ENCODE measurements at places on chromosomes 4 and X.

- no peak for DNase-seq
Observed at GRCh38 chr4:14309431-14309830, 681.9 kb upstream of the BOD1L1 start.

DNA sequence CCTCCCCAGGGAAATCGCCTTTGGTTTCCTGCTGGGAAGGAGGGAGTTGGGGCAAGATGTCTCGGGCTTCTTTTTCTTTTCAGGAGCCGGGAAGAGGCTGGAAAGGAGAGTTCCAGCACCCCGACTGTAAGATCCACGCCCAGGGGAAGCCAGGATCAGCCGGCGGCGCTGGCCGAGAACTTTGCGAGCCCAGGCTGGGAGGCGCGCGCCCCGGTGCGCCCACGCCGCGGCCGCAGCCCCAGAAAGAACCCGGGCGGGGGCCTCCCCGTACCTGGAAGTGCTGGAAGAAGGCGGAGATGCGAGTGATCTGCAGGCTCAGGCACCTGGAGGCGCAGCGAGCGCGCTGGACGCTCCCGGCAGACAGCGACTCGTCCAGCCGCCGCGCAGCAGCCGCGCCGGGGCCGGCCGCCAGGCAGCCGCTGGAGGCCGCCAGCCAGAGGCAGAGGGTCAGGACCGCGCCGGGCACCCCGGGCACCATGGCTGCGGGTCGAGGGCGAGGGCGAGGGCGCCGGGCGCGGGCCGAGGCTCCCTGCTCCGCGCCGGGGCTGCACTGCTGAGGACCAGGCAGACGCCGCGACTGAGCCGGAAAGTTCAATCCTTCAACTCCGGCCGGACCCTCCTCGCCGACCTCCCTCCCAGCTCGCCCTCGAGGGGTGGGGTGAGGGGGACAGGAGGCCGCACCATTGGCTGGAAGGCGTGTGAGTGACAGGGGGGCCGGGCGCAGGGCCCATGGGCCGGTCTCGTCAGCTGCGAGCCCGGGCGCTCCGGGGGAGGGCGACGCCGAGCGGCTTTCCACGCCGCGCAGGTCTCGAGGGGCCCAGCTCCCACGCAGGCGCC, at the start of gene ANOS1:
Gene ANOS1 (minus strand): TSS at position 579 of the 837 bp plus-strand sequence. CDS start 101 bp downstream, at position 478.
- DNase-seq, result peak; percentile 81

DNA sequence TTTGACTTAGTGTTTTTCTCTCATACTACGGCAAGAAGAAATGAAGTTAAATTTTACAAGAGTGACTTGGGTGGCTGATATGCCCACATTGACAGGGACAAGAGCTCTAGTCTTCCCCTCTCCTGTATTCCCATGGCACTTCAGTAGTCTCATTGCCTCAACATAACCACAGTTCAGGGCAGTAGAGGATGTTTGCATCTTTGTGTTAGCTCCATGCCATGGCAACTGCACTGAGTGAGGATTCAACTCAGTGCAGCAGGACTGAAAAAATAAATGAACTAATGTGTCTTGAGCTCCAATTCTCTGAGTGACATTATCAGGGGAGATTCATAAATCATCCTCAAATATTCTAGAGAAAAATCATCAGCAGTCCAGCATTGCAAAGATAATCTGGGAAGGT, 78.8 kb downstream of the TET2 start:
- DNase-seq, result no peak

DNA sequence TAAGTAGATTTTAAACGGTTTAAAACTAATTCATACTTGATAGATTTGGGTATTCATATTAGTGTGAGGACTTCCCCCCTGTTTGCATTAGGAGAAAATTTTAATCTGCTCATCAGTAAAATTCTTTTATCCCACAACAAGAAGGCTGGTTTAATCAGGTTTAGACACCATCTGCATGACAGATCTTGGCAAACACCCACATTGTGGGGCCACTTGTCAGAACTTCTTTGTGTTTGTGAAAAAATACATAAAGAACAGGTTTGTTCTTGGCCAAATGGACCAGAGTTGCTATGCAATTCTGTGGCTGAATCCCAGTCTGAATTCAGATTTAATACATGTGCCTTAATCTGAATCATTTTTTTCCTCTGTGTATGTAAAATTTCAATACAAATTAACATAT, 121.1 kb downstream of the REPS2 start:
- no peak for DNase-seq

- DNase-seq, result no peak
Observed at GRCh38 chrX:79365591-79365990, 1.5 kb downstream of the ITM2A start.

- DNase-seq, result no peak
Observed at GRCh38 chrX:1941321-1941720, 326.5 kb downstream of the ASMT start.

DNA sequence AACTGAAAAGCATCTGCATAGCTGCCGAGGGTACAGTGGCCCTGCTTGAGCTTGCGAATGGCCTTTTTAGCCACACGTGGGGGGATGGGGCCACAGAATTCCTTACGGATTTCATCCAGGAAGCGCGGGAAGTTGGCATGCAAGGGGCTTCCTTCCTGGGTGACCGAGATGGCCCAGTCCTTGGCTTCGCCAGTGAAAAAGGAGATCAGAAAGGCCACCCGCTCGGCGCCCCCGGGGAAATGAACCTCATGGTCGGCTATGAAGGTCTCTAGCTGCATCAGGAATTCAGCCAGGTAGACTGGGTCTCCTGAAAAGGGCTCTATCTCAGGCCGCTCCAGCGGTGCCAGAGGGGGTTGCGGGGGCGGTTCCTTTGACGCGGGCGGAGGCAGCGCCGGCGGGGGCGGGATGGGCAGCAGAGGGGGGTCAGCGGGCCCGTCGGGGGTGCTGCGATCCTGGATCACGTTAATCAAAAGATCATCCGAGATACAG, 909 bp downstream of the RTL5 start:
- no peak for DNase-seq

GRCh38 chrX:138026211-138026610, 460.3 kb downstream of the ZIC3 start:
- peak; percentile 46 for DNase-seq

GRCh38 chr4:158793021-158793420, 24.2 kb downstream of the FNIP2 start:
- no peak for DNase-seq

DNA sequence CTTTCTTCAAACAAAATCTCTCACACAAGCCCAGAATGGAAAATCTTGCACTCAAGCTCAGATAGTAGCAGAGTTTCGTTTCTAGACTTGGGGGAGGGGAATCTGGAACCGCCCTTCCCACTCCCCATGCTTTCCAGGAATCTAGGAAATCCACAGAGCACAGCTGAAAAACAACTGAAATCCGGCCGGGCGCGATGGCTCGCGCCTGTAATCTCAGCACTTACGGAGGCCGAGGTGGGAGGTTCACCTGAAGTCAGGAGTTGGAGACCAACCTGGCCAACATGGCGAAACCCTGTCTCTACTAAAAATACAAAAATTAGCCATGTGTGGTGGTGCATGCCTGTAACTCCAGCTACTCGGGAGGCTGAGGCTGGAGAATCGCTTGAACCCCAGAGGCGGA, 127.3 kb upstream of the SLC34A2 start:
- no peak for DNase-seq

DNA sequence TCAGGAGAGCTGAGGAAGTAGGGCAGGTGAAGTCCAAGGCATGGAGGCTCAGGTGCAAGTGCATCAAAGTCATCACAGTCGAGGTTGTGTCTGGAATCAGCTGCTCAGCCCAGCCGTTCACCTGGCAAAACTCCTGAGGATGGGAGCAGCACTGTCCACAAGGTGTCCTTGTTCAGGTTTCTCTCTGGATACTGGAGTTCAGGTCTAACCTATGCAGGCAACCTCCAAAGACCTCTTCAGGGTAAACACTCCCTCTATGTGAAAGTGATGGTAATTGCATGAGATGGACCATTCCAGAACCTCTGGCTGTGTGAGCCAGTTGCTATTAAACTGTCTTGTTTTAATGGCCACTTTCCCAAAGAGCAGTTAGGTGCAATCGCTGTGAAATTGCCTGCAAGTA, 120.2 kb upstream of the PSAPL1 start:
- peak; percentile 44 for DNase-seq

- DNase-seq, result no peak
Observed at GRCh38 chrX:129230850-129231512, 292.3 kb downstream of the SMARCA1 start.

GRCh38 chr4:177419434-177419833, 22.8 kb downstream of the AGA start:
- no peak for DNase-seq

GRCh38 chrX:50877310-50877709, 33.2 kb upstream of the BMP15 start:
- DNase-seq, result no peak

DNA sequence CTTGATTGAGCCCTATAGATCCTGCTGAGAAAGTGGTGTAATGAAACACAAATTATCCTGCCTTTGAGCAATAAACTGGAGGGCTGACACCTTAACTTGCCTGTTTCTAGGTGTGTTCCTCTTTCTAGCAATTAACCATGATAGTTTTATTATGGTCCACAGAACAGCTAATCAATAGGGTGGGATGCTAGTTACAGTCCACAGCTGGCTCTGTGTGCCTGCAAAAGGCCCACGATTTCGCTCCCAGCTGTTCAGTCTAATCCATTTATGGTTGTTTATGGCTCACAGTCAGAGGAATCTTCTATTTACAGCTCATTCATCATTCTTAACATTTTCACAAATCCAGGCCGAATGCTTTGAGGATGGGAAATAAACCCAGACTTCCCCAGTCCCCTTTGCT, 674.9 kb downstream of the SMARCA1 start:
- DNase-seq, result no peak

DNA sequence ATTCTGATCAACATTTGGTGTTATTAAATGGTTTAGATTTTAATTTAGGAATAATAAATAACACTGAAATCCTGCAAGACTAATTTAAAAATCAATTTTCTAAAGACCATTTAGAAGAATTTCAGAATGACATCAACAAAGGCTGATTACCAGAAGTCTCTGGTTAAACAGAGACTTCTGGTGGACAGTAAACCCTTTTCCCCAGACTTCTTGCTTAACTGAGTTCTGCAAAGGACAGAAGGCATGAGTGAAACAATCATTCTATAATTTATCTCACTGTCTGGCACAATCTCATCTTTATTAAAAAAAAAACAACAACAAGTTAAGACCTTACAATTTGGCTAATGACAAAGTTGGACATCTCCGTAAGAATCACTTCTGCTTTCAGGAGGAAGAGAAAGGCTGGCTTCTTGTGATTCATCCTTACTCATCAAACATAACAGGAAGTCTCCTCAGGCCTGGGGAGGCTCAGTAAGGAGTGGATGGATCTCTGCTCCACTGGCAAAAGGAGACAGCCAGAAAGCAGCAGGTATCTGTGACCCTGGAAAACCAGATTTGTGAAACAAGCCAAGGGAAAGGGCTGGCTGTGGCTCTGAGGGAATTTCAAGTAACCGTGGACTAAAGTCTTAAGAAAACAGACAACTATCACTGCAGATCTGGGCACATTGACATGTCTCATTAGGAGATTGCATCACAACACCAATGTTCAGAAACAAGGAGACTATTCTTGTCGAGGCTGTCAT, 908 bp upstream of the TLR6 start:
- DNase-seq, result no peak

DNA sequence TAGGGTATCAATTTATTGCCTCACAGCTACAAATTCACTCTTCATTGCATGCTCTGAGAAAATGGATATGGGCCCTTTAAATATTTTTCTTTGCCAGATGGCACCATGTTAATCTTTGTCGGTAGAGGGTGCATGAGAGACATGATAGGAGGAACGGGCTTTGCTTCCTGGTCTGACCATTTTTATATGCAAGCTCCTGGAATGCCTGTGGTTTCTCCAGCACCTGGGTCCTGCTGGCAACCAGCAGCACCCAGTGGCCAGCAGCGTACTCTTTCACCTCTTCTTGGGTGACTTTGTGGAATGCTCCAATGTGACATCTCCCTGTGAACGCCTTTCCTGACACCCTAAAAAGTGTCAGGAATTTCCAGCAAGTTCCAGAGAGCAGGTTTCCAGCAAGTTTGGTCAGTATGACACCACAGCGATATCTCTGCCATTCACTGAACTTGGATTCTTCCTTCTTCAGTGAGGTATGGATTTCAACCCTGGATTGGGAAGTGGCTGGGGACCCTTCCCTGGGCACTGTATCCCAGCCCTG, 140.3 kb upstream of the PGRMC2 start:
- peak; percentile 80 for DNase-seq

DNA sequence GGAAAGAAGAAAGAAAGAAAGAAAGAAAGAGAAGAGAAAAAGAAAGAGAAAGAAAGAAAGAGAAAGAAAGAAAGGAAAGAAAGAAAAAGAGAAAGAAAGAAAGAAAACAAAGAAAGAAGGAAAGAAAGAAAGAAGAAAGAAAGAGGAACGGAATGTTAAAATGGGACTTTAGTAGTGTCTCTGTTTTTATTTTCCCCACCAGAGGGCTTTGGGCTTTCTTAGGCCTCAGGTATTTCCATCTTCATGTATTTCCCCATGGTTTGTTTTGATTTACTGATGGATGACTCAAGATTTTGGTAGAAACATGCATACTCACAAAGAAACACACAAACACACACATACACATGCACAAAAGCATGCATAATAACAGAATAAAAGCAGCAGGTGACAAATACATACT, 181.2 kb downstream of the AFF2 start:
- DNase-seq, result no peak

- DNase-seq, result no peak
Observed at GRCh38 chrX:74925225-74926088, at the start of gene NEXMIF. Gene NEXMIF, minus strand, starts transcription at chrX:74925452.

GRCh38 chrX:9127986-9128385, 94.1 kb upstream of the FAM9B start:
- DNase-seq, result no peak

DNA sequence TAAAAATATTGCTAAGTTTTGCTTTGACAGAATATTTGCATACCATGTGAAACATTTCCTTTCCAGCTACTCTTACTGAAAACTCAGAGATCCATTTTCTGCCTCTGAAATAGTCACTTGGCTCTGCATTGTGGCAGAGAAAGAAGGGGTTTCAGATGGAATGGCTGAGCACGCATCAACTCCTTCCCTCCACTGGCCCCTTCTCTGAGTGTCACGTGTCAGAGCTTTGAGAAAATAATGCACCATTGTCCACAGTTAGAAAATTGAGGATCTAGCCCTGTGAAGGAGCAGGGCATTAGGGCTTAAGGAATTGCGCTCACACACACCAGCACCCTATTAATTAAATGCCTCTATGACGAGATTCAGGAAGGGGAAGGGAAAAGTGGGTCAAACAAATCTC, 78.8 kb upstream of the FAT4 start:
- no peak for DNase-seq

GRCh38 chr4:183284965-183285364, 35.1 kb downstream of the CLDN22 start:
- no peak for DNase-seq

GRCh38 chr4:34891892-34892291, 1352.4 kb downstream of the ARAP2 start:
- no peak for DNase-seq

- DNase-seq, result no peak
Observed at GRCh38 chr4:142407596-142407995, 438.5 kb downstream of the INPP4B start.

GRCh38 chr4:149706942-149707341, 108.7 kb downstream of the IQCM start:
- no peak for DNase-seq

- no peak for DNase-seq
Observed at GRCh38 chrX:118974088-118974907, at the start of gene LONRF3. Gene LONRF3, plus strand, starts transcription at chrX:118974618. Its CDS starts 163 bp downstream, at chrX:118974781.

GRCh38 chr4:42234817-42235216, 82.4 kb upstream of the BEND4 start:
- no peak for DNase-seq

Data from NCI-H526 (cell line).